Spleen (tissue), 13 donors: ENCODE measurements at places on chromosomes 5 and 9. TPM values are rescaled to one million over a fixed set of nuclear protein-coding genes. Genes with fewer than 3 reads are reported as not detected.

- no peak for DNase-seq
Measured at GRCh38 chr5:169125571-169125970, 175.4 kb downstream of the SLIT3 start.

DNA sequence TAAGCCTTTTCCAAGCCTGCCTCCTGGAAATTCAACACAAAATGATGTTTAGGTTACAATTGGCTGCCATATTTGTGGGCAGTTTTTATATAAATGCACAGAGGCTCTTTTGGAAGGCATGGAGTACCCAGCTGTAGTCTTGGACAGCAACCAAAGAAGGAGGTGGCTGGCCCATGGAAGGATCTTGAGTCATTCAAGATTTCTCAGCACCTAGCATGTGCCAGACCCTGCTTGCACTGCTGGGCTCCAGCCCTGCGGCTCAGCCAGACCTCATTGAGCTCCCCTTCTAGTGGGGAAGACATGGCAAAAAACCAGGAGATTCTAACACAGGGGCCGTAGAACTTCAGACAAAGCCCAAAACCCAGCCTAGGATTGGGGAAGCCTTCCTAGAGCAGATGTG, 22.1 kb downstream of the JADE2 start:
- DNase-seq: no peak

PTPRD gene
- polyA plus RNA-seq: 0.08 TPM

GRCh38 chr5:82359272-82359671, 81.1 kb upstream of the RPS23 start:
- DNase-seq: no peak
